SJSA1 (cell line): ENCODE measurements at places on chromosomes 5 and 9.

DNA sequence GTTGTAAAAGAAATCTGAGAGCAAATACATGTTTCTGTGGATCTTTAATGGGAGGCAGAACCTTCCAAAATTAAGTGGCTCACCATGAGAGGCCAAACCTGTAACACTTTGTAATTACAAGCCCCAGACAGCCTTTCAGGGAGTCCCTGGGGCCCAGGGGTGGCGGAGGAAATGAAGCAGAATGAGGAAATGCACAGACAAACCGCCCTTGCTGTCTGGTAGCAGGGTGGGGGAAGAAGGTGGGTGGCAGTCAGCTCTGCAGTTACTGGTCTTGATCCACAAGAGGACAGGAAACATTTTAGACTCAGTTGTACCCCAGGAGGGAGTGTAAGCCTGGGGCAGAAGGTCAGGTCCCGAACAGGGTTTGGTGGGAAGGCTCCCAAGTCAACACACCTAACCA, 6.5 kb downstream of the ARL14EPL start:
- DNase-seq, result no peak

DNA sequence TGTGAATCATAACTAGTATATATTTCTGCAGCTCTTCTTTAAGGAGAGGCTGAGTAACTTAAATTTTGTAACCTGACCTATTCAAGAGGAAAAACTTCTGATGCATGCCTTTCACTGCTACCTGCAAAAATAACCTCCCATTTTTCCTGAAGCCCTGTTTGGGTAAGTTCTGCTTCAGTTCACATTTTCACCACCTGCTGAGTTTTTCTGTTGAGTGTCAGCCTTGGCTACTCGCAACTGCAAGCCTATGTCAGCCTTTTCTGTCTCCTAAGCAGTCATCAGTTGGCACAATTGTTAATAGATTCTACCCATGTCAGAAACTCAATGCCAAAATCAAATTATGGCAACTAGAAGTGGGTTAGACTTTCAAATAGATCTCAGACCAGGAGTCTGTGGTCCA, 8.2 kb upstream of the TNFAIP8 start:
- DNase-seq, result no peak

DNA sequence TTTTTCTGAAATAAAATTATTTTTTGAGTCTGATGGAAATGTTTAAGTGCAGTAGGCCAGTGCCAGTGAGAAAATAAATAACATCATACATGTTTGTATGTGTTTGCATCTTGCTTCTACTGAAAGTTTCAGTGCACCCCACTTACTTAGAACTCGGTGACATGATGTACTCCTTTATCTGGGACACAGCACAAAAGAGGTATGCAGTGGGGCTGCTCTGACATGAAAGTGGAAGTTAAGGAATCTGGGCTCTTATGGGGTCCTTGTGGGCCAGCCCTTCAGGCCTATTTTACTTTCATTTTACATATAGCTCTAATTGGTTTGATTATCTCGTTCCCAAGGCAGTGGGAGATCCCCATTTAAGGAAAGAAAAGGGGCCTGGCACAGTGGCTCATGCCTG, 39.2 kb downstream of the FXN start:
- no peak for DNase-seq

DNA sequence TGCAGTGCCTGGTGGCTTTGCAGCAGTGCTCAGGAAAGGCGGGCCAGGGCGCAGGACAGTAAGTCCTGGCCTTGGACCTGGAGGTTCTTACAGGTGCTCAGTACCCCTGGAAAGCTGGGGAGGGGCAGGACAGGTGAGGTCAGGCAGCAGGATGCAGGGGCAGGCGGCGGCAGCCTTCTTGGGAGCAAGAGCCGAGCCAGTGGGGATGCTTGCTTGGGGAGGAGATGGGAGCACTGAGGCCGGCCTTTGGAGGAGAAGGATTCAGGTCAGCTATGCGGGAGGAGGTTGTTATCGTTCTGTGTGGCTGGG, 98.0 kb downstream of the COL5A1 start:
- DNase-seq, result no peak

DNA sequence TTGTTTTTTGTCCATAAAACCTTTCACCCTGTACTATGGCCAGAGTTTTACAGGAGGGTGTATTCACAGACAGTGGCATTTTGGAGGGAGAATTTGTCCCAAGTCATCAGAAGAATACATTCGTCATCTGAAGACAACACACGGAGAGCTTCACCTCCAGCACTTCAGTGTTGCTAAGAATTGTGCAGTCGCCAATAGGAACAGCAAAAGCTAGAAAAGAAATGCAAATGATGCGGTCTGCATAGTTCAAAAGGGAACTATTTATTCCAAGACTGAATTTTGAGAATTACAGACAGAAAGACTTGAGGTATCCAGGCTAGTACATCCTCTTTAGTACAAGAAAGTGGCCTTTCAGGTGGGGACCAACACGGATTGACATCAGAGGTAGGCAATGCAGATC, 399.2 kb upstream of the KIF2A start:
- no peak for DNase-seq

DNA sequence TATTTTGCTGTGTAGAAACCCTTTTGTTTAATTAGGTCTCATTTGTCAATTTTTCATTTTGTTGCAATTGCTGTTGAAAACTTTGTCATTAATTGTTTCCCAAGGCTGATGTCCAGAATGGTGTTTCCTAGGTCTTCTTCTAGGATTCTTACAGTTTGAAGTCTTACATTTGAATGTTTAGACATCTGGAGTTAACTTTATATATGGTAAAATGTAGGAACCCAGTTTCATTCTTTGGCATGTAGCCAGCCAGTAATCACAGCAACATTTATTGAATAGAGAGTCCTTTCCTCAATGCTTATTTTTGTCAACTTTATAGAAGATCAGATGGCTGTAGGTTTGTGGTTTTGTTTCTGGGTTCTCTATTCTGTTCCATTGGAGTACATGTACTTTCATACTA, 1290.8 kb upstream of the CDH9 start:
- no peak for DNase-seq

DNA sequence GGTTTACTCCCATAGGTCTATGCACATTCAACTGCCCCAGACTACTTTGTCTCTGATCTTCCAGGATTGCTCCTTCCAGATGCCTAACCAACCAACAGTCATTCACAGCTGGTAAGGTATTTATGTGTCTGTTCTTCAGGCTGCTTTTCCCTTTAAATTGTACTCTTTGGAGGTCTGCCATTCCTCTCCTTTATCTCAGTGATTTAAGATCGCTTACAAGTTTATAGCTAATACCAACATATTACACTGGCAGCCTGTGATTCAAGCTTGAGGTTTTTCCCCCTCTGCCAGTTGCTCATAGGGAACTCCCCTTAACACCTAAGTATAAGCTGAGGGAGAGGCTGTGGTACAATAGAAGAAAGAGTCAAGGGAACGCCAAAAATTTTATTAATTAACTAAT, 711.7 kb upstream of the EDIL3 start:
- DNase-seq, result no peak

GRCh38 chr9:132040246-132040645, 39.4 kb downstream of the MED27 start:
- DNase-seq, result no peak
